SJCRH30 (cell line): ENCODE measurements at places on chromosomes 5 and 9. TPM values are rescaled to one million over a fixed set of nuclear protein-coding genes. Genes with fewer than 3 reads are reported as not detected.
A peak's percentile ranks its signal among the peaks of the same experiment; 100 is the strongest.

FBLL1 gene
- total RNA-seq = not detected in 2 replicates

DNA sequence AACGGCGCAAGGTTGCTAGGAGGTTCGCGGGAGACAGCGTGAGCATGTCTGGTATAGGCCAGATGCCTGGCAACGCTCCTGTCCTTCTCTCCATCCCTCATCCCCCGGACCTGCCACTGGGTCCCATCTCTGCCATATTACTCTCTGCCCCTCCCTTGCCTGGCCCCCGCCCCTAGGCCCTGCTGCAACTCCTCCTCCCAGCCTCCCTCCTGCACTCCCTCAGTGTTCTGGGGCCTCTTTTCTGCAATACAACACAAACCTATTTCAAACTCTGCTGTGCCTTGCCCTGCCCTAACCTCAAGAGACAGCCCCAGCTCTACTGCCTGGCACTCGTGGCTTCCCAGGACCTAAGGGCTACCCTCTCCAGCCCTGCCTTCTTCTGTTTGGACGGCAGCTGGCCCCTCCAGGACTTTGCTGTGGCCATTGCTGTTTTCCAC lies 8.9 kb upstream of the DBN1 start:
- DNase-seq = no peak
- peaks cover 13% of the 10 kb centered on the region for H3K4me1 ChIP-seq
- H3K27me3 ChIP-seq = no peaks in the 10 kb centered on the region
- H3K36me3 ChIP-seq = peaks cover 27% of the 10 kb centered on the region
- no peak overlapping the region for H3K27ac ChIP-seq

DNA sequence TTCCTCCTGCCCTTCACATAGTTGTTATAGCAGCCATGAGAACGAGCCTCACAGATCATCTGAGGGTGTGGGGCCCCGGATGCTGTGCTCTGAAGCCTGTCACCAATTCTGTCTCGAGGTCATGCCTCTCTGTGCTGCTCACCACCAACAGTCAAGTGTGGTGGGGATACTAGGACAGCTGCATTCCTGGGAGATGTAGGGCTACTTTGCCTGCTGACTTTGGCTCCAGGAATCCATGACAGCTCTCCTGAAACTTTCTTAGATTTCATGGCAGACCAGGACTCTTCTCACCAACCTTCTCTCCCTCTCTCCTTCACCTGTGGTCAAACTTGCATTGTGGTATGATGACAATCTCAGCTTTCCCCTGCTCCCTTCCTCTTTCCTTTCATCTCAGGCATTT lies 395.9 kb downstream of the PSAT1 start:
- DNase-seq = peak; percentile 36
- H3K27ac ChIP-seq = no peak overlapping the region; the same call in 1 of the 2 replicates

DNA sequence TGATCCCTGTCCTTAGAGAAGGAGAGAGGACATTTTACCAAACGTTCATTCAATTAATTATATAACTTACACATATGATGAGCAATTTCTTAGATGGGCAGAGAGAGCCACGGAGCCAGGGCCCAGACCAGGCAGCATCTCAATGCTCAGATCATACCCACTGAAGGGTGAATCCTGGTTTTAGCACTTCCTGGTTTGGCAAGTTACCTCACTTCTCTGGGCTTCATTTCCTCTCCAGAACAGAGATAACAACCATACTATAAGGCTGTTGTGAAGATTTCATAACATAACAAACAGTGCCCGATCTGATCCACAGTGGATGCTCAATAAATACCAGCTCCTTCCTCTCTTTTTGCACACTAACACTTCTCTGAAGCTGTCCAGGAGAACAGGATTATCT lies 271.1 kb downstream of the DENND1A start:
- peaks cover 15% of the 10 kb centered on the region for H3K4me1 ChIP-seq
- H3K36me3 ChIP-seq = peaks cover 8% of the 10 kb centered on the region; the same call in 1 of the 2 replicates
- DNase-seq = no peak
- H3K27me3 ChIP-seq = no peaks in the 10 kb centered on the region; the same call in 1 of the 2 replicates
- no peak overlapping the region for H3K27ac ChIP-seq
